NAMALWA (cell line): ENCODE measurements at places on chromosomes 7 and 10.
A peak's percentile ranks its signal among the peaks of the same experiment; 100 is the strongest.

DNA sequence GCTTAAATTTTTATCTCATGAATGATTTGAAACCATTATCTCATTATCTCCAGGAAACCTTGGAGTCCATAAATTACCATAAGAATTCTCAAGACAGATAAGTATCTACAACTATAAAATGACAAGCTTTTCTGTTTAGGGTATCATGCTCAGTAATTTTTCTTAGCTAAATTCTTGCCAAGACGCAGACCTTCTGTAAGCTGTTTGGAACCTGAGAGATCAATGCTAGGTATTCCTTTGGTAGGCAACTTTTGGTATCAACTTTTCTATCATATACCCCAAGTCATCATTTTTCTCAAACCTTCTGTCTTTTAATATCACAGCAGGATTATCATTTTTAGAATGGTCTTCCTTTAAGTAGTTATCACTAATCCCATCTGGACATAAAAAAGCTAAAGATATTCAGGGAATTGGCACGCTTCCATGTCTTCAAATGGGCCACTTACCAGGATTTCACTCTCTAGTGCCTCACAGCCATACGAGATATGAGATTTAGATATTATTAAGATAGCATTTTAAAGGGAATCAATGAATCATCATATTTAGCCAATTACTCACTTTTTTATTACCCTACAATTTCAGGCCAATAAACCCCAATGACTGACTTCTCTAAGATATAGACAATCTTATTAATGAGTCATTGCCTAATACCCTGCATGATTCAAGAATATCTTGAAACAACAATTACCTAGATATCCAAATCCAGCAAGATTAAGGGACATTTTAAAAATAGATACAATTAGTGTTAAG, 544.1 kb downstream of the HTR7 start:
- DNase-seq: no peak

DNA sequence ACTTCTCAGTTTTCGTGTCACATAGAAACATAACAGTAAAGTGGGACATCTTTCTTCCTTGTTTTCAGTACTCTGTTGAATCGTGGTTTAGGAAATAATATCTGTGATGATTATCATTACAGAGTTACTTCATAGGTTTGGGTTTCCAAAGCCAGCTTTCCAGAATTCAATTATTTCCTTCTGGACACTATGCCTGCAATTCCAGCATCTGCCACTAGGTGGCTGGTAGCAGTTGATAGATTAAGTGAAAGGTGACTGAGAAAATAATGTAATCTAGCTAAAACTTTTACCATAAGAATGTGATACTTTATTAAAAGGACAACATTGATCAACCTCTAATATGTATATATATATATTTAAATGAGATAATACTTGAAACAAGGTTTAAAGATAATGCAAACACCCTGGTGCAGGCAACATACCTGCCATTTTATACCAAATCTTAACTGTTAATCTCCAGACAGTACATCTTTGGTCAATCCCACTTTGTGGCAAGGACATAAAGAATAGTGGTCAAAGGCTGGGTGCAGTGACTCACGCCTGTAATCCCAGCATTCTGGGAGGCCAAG, 102.6 kb downstream of the SH3PXD2A start:
- DNase-seq: peak; percentile 57

DNA sequence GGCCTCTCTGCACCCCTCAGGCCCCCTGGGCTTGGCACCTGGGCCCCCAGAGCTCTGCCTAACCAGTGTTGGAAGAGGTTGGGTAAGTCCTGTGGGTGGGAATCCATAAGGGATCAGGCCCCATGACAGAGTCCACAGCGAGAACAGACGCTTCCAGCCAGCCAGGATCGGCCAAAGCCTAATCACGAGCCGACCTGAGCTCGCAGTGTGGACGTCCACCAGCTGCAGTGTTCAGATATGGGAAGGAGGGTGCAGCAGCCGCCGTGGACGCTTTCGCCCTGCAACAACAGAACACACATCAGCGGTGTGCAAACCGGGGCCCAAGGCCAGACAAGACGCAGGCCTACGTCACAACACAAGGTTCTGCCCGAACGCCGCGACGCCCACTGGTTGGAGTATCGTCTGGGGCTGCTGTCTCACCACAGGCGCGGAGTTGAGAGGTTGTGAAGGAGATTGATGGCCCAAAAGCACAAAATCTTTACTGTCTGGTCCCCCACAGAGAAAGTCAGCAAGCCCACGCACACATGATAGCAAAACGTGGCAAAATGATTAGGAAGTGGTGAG, 102.1 kb downstream of the FOXL3 start:
- DNase-seq: no peak

DNA sequence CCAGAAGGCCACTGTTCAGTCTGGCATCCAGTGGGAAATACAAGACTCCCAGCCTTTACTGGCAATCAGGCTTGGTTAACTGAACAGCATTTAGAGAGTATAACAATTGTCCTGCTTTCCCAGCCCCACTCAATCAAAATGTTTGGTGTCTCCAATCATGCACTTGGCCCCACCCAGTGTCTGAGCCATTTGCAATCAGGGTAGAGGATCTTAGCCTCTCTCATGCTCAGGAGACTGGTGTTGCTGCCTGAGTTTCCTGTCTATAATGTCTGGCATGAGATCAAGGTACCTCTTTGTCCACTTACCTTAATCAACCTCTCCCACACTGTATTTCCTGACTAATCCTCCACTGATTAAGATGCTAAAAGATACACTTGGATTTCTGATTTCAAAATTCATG, 290.2 kb upstream of the GHITM start:
- no peak for DNase-seq

DNA sequence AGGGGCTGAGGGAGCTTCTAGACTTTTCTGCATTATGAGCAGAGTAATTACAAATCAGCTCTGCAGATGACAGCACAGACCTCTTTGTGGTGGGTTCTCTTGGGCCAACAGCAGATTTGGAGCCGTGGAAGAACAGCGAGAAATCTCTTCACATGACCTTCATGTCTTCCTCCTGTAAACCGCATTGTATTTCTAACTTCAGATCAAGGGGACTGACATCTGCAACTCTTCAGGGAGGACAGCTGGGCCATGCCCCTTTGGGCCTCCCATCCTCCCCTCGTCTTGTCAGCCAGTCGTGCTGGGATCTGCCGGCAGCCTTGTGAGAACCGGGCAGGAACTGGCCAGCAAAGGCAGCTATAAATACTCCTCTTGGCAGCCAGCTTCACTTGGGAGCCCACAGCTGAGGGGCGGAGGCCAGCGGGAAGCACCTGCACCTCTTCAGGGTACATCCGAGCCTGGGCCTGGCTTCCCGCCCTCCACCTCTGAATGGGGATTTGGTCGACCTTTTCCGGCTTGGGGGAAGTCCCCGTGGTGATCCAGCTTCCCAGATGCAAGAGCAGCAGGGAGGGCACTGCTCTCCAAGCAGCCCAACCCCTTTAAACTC, 54.7 kb downstream of the STEAP1B start:
- peak; percentile 93 for DNase-seq
